ENCODE measurements at places on chromosomes 2 and 18.

- DNase-seq, result no peak
Measured at GRCh38 chr2:215507136-215507535, 71.3 kb upstream of the FN1 start.

GRCh38 chr2:225010804-225011203, 31.5 kb downstream of the DOCK10 start:
- peak; percentile 21 for DNase-seq

GRCh38 chr2:85549095-85549494, 10.1 kb downstream of the MAT2A start:
- DNase-seq, result no peak

- DNase-seq, result no peak
Measured at GRCh38 chr2:226139759-226140158, 659.9 kb downstream of the IRS1 start.

- DNase-seq, result no peak
Measured at GRCh38 chr2:122868646-122869275, 1113.3 kb downstream of the TSN start.

DNA sequence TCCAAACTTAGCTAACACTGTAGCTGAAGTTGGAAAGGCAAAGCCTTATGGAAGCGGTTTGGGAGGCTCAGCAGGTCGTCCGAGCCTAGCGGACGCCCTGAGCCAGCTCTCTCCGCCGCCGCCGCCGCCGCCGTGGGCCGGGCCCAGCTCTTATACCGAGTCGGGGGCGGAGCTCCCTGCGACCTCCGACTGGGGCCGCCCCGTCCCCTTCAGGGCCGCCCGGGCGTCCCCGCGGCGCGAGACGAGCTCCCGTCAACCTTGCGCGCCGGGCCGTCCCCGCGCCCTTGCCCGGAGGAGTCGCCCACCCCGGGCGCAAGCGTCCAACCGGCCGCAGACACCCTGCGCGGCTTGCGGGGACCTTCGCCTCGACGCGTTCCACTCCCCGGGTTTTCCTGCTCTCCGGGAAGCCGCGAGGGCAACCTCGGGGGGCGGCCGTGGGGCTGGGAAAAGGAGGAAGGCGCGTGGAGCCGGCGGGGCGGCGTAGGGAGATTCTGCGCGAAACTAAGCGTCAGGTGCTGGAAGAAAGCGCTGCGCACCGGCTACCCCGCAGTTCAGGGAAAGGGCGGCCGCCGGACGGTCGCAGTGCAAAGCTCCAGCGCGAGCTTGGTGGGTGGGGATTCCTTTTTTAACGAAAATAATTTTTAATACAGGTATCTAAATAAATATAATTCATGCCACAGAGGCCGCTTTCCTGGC, at the start of gene SLC40A1:
SLC40A1 (minus strand) TSS at position 129 of the 696 bp plus-strand sequence. CDS start 326 bp downstream, outside the sequence.
- peak; percentile 80 for DNase-seq

GRCh38 chr2:143717053-143717452, 587.8 kb downstream of the ARHGAP15 start:
- DNase-seq, result no peak

DNA sequence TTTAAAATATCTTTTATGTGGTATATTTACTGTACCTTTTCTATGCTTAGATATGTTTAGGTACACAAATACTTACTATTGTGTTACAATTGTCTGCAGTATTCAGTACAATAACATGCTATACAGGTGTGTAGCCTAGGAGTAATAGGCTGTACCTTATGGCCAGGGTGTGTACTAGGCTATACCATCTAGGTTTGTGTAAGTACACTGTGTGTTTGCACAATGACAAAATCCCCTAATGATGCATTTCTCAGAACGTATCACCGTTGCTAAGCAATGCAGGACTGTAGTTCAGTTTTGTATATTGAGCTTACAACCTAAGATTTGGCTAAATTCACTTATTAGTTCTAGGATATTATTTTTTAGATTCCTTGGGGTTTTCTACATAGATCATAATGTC, 332.3 kb upstream of the HS6ST1 start:
- no peak for DNase-seq

GRCh38 chr18:4445902-4446301, 9.2 kb downstream of the DLGAP1 start:
- DNase-seq, result no peak

- DNase-seq, result no peak
Measured at GRCh38 chr2:47086054-47086471, 69.0 kb downstream of the STPG4 start.

DNA sequence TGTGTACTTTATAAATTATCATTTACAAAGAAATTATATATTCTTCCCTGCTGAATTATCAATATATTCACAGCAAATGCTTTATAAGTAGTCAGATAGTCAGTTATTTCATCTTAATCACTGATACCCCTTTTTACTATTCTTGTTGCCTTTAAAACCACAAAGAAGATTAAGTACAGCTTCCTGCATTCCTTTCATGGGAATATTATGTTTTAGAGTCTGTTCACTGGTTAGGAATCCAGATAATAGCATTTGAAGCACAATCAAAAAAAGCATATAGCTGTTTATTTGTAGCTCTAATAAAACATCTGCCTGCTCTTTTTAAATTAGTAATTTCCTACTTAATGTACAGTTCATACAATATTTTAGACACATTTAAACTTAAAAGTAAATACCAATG, 508.9 kb downstream of the FBXO15 start:
- DNase-seq, result peak; percentile 3

DNA sequence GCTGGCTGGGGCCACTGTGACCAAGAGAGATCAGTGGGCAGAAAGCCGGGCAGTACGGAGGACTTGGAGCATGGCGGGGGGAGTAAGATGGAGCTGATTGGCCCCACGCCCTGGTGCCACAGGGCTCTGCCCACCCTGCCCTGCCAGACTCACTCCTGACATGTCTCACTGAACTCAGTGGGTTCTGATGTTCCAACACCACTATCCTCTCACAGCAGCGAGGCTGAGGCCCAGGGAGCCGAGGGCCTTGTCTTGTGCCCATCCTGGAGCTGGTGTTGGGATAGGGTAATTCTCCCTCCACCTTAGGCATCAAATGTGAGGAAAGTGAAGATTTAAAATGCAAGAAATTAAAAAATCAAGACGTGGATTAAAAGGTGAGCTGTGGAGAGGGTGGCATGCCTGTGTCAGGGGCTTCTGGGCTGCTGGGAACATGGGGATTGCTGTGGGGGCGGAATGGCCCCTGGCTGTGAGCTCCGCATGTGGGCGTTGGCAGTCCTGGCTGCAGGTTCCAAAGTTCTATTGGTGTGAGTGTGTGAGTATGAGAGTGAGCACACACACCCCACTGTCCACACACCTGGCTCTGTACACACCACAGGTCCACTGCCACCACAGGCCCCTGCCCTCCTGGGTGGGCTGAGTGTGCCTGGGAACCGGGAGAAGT, 283.5 kb upstream of the HS6ST1 start:
- DNase-seq, result no peak

DNA sequence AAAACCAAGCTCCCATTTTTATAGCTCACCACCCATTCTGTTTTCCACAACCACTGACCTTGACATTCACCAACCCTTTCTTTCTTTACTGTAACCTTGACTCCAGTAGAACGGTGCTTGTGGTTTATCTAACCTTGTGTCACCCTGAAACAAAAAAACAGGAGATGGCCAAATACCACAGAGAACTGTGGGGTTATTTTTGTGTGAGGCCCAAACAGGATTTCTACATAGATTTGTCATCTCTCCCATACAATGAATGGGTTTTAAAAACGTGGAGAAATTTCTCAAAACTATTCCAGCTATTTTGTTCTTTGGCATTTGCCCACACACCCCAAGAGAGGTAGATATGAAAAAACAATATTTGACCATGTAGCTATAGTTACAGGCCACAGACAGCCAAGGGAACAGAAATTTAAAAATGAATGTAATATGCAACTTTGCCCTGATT, 231.3 kb upstream of the TANK start:
- DNase-seq, result no peak

DNA sequence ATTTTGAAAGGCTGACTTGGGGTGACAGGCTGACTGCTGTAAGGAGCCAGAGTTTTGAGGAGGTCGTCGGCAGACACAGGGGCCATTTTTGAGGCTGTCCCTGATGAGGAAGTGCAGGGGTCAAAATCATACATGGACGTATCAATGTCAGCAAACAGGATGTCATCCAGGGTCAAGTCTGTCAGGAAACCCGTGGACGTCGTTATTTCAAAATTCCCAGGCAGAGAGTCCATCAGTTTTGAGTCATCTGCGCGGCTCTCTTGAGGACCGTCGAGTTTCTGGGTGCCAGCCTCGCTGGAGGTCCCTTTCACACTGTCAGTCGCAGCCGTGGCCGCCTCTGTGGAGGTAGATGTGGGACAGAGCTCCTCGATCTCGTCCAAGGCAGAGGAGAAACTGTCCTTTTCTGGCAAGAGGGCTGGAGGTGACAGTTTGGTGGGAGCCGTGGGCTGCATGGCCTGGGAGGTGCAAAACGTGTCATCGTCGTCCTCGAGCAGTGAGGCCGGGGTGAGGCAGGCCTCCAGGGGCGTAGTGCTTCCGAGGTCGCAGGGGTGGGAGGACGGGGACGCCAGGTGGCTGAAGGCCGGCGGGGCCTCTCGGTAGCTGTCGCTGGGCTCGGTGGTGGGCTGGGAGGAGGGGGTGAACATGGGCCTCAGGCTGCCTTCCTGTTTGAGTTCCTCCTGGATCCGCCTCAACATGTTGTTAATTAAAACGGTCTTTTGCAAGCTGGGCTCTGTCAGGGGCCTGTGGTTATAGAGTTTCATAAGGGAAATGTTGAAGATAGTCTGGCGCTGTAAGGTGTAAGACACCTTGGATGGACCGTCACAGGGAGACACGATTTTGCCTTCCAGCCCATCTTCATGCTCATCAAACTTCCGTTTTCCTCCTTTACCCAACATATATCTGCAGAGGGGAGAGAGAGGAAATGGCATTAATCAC, 17.5 kb downstream of the SERTAD2 start:
- DNase-seq, result no peak

DNA sequence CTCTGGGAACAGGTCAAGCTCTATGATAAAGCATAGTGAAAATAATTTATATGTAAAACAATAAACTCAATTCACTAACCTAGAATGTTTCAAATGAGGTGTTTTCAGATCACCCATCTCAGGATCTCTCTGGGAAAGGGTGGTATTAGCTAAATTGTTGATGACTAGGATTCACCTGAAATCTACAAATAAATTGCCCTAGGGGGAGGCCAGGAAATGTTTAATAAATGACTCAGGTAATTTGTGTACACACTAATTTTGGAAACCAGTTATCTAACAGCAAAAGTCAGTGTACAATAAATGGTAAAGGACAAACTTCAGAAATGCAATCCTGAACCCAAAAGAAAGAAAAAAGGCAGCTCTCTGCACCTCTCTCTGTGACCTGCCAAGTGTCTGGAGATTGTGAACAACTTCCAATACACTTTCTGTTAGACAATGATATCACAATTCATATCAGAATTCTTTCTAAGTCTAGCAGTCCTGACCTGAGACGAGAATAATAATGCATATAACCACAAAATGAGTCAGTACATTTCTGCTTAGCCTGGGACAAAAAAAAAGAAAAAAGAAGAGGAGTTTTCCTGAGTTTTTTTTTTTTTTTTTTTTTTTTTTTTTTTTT, 760.0 kb downstream of the EPHA4 start:
- DNase-seq, result peak; percentile 35

DNA sequence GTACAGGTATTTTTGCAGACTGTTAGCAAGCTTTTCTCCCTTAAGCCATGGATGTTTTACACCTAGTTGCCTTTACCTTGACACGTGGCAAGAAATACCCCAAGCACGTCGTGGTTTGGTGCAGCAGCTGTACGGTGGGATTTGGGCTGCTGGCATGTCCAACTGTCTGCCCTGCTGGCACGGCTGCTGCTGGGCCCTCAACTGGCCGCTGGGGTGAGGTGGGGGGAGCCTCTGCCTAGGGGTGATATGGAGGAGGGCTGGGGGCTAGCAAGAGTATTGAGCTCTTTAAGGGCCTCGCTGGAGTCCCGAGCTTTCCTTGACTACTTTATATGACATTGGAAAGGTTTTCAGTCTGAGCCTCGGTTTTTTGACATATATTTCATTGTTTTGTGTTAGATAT, 41.6 kb downstream of the LPIN1 start:
- DNase-seq, result no peak

DNA sequence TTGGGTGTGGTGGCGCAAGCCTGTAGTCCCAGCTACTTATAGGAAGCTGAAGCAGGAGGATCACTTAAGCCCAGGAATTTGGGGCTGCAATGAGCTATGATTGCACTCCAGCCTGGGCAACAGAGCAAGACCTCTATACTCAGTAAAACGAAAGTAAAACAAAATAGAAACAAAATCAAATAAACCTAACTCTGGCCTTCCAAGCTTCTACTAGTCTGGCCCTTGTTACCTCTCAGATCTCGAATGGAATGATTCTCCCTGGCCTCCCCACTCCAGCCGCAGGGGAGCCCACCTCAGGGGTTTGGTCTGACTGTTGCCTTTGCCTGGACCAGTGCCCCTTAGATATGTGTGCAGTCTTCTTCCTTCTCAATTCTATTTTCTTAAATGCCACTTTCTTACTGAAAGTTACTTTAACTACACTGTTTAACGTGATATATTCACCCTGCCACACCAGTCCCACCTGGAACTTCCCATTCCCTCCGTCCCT, 160.0 kb upstream of the GCFC2 start:
- DNase-seq, result no peak

GRCh38 chr2:241219856-241220356, 31.4 kb downstream of the ANO7 start:
- DNase-seq, result no peak

DNA sequence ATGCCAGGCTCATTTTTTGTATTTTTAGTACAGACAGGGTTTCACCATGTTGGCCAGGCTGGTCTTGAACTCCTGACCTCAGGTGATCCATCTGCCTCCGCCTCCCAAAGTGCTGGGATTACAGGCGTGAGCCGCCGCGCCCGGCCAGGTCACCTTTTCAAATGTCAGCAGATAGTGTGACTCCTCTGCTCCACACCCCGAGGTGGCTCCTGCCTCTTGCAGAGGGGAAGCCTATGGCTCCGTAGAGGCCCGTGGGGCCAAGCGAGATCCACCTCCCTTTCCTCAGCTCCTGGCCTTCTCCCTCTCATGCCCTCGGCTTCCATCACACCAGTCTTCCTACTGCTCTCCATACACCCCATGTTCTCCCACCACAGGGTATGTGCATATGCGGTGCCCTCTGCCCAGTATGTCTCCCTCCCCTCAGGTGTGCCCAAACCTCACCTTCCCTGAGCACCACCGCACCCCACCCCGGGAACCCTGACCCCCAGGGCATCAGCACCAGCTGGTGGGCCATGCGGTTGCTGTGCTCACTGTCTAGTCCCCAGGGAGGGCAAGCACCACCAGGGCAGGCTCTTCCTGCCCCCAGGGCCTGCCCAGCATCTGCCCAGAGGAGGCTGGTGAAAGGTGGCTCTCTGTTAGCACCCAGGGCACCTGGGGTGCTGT, 10.7 kb downstream of the GPR17 start:
- no peak for DNase-seq

- DNase-seq, result no peak
Measured at GRCh38 chr18:9742524-9743131, 34.5 kb downstream of the RAB31 start.

DNA sequence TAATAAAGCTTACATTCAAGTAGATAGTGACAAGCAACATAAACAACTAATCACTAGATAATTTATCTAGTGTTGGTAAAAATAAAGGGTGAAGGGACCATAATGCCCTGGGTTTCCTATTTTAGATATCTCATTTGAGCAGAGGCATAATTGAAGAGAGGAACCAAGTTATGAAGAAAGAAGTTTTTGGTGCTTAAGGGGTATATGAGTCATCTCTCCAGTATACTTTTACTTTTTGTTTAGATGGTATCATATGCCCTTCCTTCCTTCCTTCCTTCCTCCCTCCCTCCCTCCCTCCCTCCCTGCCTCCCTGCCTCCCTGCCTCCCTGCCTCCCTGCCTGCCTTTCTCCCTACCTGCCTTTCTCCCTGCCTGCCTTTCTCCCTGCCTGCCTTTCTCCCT, 1053.5 kb upstream of the CELF4 start:
- no peak for DNase-seq

- DNase-seq, result no peak
Measured at GRCh38 chr2:42848726-42849290, 56.4 kb upstream of the HAAO start.

All from HTR-8/SVneo (cell line).